ENCODE measurements at places on chromosomes 4 and X.

DNA sequence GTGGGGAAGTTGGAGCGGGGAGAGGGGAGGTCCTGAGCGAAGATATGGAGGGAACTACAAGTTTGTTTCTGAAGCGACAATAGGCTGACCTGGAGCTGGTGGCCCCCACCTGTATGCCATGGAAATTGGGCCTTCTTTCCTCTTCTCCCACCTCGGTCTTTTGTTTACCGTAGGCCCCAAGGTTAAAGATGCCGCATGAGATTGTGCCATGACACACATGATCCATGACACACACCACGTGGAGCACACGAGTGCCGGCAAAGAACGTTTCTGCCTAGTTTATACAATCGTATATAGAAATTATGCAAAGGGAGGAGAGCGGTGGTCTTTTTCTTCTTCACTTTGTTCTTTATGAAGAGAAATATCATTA is 408 bp downstream of the TMEM33 start:
- DNase-seq: peak; percentile 8

GRCh38 chrX:80098038-80098437 is 83.5 kb downstream of the TBX22 start:
- DNase-seq: no peak

DNA sequence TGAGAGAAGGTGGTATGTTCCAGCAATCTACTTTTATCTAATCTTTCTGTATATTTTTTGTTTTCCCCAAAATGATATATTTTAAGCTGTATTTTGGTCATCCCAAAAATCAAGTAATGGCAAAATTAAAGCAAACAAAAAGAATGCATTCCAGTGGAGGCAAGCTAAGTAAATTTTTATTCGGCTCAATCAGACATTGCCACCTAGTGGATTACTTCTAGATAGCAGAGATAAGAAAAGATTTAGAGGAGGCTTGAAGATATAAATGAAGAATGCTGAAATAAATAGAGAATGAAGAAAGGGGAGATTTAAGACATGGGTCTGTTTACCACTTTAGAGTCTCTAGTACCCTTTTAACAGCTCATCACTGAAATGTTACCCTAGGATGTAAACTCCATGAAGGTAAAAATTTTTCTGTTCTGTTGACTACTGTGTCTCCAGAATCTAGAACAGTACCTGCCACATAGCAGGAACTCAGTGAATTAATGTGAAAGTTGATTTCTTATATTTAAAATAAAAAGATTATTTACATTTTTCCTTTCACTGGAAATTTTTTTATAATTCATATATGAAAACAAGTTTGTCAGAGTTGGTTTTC is 110.9 kb upstream of the ANK2 start:
- no peak for DNase-seq

DNA sequence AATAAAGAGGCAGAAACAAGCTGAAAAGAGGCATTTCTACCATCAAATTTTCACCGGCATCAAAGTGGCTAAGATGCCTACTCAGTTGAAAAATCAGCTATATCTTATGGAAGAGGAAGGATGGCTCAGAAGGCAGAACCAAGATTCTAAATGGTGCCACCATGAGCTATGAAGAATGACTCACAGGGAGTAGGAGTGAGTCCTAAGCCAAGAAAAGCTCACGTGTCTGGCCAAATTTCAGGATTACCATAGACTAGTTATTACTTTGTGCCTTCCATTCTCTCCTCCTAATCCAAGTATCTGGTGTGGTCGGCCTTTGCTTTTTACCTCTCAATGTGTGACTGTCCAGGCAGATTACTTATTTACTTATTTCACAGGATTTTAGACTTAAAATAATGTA is 54.8 kb downstream of the BMP3 start:
- DNase-seq: no peak

DNA sequence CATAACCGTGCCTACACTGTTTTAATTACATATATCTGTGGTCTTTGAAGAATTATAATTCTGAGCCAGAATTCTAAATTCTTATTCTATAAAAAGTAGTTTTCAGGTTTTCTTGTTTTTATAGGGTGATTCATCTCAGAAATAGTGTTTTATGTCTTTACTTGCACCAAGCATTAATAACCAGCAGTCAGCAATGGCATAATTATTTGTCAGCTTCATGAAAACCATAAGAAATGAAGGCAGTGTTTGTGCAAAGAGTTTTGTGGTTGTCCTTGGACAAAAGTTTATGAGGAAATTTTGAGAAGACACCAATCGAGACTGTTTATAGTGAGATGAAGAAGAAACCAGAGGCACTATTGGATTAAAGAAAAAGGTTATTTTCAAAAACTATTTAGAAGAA is 37.2 kb downstream of the EDNRA start:
- DNase-seq: no peak

DNA sequence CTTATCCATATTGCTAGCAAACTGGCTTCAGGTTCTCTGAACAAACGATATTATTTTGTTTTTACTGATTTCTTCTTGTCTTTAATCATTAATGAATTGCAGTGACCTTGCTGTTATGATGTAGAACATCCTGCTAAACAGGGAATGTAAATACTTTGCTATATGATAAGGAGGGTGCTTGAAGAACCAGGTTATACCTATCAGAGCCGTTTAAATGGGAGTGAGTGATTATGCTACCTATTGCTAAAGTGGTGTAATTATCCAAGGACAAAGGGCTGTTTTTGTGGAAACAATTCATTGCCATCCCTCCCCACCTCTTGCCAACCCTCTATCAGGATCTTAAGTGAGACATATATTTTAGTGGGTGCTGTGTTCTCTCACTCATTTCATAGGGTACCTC is 788.9 kb downstream of the RPA4 start:
- DNase-seq: no peak

DNA sequence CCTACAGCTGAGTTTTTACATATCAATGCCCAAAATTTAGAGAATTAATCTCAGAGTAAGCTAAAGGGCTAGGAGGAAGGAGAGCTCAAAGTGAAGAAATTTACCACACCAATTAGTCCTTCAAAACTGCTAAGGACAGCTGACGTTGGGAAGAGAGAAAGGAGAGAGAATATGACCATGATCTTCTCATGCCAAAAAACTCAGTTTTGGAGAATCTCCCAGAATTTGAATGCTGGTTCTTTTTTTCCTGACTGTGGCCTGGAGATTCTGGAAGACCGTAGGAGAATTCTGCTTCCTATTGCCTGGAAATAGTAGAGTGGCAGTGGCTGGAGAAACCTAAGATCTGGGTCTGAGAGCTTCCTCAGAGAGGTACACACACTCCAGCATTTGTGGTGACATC is 834.4 kb upstream of the SLIT2 start:
- DNase-seq: no peak

GRCh38 chrX:144717682-144718081 is 529.6 kb upstream of the SPANXN1 start:
- no peak for DNase-seq

DNA sequence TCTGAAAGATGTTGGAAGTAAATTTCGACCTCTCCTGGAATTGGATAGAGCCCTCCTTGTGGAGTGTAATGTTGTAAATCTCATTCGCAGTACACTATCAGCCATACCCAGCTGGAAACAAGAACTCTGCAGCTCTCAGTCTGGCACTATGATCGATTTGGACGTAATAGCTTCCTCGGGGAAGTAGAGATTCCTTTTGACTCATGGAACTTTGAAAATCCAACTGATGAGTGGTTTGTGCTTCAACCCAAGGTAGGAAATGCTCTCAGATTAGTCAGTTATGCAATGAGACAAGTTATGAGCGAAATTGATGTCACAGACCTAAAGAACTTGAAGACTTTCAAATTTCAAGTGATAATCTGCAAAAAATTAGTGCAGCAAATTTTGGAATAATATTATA is 103.9 kb downstream of the SYTL5 start:
- DNase-seq: no peak

GRCh38 chr4:123077330-123077729 is 154.9 kb upstream of the NUDT6 start:
- no peak for DNase-seq

GRCh38 chr4:119679251-119679650 is 50.6 kb upstream of the PDE5A start:
- no peak for DNase-seq

- DNase-seq: no peak
Measured at GRCh38 chr4:185782523-185782922, 29.5 kb downstream of the SORBS2 start.

GRCh38 chr4:74873545-74874301 is 59.2 kb upstream of the PARM1 start:
- no peak for DNase-seq

DNA sequence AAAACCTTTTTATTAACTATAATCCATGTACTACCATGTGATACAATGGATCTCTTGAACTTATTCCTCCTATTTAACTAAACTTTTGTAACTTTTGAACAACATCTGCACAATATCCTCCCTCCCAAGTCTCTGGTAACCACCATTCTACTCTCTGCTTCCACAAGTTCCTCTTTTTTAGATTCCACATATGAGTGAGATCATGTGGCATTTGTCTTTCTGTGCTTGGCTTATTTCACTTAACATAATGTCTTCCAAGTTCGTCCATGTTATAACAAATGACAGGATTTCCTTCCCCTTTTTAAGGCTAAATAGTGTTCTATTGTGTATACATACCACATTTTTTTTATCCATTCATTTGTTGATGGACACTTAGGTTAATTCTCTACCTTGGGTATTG is 28.1 kb downstream of the DCAF8L1 start:
- no peak for DNase-seq

GRCh38 chrX:24963823-24964222 is 51.9 kb downstream of the ARX start:
- no peak for DNase-seq

DNA sequence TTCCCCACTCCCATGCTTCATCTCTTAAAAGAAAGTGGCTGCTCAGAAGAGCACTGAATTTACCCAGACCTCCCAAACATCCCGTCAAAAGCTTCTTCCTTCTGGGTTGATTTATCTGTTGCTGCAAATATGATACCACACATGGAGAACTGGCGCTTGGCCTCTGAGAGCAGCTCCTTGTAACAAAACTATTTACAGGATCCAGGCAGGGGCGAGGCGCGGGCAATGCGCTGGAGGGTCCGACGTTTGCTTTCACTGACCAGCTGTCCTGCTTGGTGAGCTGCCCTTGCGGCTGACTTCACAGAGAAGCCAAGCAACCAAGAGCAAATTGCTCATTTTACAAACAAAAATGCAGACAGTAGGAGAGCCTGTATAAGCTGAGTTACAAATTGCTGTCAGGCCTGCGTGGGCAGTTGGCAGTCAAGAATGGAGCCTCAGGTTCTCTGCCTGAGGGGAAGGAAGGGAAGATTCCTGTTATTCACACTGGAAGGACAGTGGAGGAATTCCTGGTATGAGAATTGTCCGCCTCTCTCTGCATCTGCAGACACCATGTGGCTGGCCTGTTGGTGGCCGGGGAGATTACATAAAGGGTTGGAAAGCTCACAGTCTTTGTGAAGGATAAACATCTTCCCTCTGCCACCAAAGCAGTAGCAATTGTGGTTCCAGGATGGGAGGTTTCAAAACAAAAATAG is 192.2 kb upstream of the LEF1 start:
- no peak for DNase-seq

GRCh38 chr4:184019667-184020623 is 114.8 kb downstream of the STOX2 start:
- no peak for DNase-seq

DNA sequence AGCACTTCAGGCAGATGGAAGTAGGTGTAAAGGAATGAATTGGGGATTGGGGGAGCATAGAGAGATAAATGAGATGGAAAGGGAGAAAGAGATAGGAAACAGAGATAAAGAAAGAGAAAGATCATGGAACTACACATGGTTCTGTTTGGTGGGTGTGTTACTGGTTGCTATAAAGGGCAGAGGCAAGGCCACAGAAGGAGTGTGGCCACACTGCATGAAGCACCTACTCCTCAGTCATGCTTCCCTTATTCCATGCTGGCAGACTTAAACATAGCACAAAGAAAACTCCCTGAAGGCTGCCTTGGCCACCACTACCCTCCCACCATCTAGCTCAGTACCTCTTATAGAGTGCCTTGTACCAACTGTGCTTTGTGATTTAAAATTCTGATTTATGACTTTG is 56.9 kb downstream of the OPHN1 start:
- DNase-seq: no peak

DNA sequence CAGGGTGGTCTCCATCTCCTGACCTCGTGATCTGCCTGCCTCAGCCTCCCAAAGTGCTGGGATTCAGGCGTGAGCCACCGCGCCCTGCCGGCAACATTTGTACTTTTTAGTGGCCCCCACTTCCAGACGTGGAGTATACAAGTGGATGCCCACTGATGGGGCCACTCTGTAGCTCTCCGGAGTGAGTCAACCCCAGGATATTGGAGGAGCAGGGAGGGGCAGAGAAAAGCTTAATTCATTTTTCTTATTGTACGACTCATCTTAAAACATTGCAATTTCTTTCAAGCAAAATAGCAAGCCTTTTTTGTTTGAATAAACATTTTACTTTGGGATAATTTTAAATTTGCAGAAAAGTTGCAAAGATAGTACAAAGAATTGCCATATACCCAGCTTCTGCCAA is 34.6 kb downstream of the FAM9C start:
- no peak for DNase-seq

Data from CD4-positive, alpha-beta T cell (primary cell).